ENCODE measurements at places on chromosomes 2 and 18.

DNA sequence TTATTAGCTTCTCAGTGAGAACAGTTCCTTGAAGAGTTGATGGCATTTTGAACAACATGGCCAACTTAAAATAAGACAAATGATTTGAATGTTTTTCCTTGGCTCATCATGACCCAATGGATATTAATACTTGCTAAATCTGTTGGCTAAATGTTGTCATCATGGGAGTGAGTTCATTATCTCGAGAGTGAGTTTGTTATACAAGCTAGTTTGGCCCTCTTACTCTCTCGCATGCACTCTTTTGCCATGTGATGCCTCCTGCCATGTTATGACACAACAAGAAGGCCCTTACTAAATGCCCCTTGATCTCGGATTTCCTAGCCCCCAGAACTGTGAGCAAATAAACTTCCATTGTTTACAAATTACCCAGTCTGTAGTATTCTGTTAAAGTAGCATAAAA, 22.9 kb upstream of the SANBR start:
- no peak for DNase-seq

DNA sequence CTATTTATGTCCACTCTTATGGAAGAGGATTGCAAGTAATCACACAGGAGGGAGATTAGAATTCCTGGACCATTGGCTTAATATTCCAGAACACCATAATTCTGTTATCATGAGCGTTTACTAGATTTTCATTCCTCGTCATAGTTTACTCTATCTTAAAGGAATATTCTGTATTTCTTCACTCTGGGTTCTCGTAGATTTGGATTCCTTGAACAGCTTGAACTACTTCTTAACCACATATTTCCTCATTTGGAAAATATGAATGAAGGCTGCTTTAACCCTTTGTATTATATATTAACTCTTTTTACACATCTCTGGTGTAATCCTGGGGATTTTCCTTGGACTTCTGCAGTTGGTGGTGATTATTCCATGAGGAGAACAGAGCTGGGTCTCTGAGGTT, 46.3 kb upstream of the CCBE1 start:
- DNase-seq, result no peak

- no peak for DNase-seq
Observed at GRCh38 chr18:59570101-59570775, 127.0 kb downstream of the CCBE1 start.

- DNase-seq, result no peak
Observed at GRCh38 chr18:29056800-29057199, 879.9 kb upstream of the CDH2 start.

DNA sequence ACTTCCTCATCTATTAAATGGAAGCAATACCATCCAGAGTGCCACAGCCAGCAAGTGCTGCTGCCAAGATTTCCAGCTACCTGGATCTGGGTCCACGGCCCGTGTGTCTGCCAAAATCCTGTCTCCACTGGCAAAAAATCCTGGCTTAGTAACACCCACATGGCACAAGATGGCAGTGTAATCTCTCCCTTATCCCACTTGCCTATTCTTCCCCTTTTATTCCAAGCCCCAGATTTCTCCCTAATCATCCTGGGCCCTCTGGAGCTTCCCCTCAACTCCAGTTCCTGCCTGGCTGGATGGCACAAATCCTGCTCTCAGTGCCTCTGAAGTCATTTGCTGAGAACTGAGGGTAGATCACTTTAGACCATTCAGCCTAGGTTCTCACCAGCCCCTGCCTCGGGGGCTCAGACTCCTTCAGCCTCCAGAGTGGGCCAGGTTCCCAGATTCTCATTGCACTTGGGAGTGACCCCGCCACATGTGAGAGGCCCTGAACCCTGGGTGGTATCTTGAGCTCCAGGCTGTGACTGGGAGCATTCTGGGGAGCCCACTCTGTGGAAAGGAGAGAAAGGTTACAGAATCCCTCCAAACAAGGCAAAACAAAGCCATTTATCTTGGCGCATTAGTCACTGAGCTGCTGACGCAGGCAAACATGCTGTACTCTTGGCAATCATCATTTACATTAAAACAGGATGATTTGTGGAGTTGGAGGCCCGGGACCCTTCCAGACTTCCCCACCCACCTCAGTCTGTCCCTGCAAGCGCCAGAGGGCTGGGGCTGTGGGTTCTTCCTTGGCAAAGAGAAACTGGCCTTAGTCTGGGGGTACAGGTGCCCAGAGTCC, 325.8 kb downstream of the DYSF start:
- DNase-seq, result no peak

- peak; percentile 55 for DNase-seq
Observed at GRCh38 chr2:61538920-61539520, 864 bp upstream of the XPO1 start.

- DNase-seq, result no peak
Observed at GRCh38 chr2:105645031-105645937, 99.4 kb upstream of the NCK2 start.

DNA sequence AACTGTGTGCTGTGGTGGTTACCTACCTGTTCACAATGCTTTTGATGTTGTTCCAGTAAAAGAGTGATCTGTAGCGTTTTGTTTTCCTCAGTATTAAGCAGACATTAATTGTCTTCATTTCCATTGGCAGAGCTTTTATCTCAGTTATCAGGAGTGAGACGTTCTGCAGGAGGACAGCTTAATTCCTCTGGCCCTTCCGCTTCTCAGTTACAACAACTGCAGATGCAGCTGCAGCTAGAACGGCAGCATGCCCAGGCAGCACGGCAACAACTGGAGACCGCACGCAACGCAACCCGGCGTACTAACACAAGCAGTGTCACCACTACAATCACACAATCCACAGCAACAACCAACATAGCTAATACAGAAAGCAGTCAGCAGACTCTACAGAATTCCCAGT, 78.3 kb downstream of the KCMF1 start:
- no peak for DNase-seq

DNA sequence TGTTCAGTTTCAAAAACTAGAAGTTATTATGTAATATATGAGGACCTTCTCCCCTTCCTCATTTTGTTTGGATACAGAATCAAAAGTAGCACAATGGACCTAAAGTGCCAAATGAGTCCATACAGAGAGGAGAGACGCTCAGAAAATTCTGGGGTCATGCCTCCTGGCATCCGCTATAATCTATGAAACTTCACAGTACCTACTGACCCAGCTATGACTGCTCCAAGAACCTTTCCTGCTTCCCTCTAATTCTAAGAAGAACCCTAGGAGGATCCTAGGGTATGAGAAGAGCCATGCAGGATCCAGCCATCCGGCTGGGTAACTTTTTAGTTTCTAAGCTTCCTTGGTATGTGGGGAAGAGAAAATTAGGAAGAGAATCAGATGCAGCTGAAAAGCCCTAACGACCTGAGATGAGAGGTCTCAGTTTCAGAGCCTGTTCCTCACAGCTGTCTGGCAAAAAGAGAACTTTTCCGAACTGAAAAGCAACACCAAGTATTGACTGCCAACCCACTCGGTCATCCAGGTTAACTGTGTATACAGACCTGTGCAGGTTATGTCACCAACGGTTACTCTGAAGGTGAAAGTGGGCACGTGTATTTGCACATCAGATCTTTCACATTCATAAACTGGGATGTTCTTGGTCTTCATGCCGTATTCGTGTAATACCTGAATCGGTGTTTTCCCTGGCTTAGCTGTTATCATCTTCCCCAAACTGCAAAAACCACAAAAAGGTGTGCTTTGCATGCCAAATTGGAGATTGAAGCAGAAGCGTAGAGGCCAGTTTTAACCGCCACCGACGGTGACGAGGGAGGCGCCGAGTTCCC, 1.1 kb downstream of the PRKRA start:
- no peak for DNase-seq

DNA sequence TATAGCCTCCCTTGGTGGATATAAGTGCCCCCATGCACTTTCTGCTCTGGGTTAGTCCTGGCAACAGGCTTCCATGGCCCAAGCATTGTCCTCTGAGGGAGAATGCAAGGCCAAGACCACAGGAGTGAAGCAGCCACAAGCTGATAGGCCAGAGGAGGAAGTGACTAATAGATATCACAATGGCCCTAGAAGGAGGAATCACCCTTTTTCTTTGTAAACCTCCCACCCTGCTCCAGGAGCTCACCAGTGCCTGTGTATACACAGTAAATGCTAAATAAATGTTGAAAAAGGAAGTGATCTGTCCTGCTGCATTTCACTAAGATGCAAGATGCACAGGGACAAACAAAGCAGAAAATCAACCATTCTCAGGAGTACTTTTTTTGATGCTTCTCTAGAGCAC, 49.7 kb upstream of the ABCA12 start:
- DNase-seq, result no peak

GRCh38 chr18:21083017-21083416, 28.6 kb downstream of the ROCK1 start:
- no peak for DNase-seq

DNA sequence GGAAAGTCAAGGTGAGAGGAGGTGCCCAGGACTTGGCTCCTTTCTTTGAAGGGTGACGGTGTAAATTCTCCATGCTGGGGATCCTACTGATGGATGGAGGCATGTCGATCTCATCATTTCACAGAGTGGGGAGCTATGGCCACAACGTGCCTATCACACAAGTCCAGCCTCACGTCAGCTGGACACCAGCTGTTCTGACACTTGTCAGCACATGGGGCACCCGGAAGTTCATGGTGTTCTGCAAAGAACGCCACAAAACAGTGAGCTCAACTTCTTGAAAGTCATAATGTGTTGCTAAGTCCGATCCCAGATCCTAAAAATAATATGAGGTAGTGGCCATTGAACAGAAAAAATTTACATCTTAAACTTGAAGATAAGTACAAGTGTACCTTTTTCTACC, 12.3 kb downstream of the PAX8 start:
- DNase-seq, result no peak

- no peak for DNase-seq
Observed at GRCh38 chr18:23198217-23198845, 63.0 kb downstream of the CABLES1 start.

GRCh38 chr18:11989966-11990380, 8.7 kb downstream of the IMPA2 start:
- no peak for DNase-seq

- DNase-seq, result no peak
Observed at GRCh38 chr2:42256505-42256904, 87.4 kb downstream of the EML4 start.

- no peak for DNase-seq
Observed at GRCh38 chr18:44548291-44549221, 132.1 kb upstream of the SETBP1 start.

DNA sequence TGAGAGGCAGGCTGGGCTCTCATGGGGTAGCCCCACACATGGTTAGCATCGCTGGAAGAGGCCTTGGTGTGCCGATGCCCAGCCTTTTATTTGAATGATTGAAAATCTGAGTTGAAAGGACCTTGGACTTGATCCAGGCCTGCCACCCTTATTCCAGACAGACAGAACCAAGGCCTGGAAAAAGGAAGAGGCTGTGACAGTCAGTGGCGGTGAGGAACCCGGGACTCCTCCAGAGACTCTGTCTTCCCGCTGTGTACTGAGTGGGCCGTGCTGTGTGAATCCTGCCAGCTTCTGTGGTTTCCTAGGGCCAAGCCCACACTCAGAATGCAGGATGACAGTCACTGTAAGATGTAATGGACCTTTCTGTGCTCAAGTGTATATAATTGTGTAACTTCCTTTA, 218.5 kb downstream of the LDLRAD4 start:
- DNase-seq, result no peak

DNA sequence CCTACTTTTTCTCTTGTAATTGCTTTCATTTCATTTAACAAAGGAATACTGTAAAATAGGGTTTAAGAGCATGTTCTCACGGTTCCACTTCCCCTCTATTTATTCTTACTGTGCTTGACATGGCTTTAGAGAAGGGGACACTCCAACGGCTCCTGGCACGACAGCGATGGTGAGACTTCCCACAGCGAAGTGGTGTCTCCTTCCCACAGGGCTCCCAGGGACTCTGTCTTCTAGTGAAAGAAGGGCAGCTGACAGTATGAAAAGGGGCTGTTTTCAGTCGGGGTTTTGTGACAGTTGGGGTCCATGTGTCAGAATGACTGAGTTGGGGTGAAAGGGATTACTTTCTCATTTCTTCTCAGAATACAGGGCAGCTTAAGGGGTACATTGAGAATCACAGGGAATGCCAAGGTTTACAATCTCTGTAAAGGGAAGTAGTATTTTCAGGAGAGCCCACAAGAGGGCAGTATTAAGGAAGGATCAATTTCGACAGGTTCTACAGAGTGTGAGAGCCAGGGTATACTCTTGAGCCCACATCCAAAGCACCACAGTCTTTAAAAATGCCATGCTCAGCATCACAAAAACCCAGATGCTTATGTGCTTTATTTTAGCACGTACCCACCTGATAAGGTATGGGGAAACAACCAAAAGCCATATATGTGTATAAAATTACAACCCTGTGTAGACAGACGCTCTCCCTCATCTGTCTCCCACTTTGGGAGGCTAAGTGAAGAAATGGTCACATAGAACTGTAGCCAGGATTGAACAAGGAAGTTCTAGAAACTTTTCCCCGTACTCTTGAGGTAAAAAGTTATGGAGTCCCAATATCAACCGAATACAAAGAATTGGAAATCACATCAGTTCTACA, 31.3 kb upstream of the RAPGEF4 start:
- peak; percentile 28 for DNase-seq

- no peak for DNase-seq
Observed at GRCh38 chr2:233912691-233913423, 4.3 kb upstream of the TRPM8 start.

DNA sequence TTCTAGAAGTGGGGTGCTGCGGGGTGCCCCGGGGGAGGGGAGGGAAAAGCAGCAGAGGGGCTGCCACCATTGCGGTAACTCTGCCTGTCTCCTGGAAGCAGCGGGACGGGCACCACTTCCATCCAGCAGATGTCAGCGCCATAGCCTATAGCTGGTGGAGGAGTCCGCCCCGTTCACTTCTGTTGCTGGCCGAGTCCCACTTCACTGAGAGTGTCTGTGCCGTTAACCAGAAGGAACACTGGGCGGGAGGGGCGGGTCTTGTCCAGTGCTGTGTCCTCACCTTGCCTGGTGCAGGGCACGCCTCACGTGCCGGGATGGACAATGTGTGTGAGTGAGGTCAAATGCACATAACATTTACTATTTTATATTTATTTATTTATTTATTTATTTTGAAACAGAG, 19.3 kb upstream of the ODC1 start:
- no peak for DNase-seq

- DNase-seq, result no peak
Observed at GRCh38 chr18:11767935-11768334, 78.9 kb downstream of the GNAL start.

DNA sequence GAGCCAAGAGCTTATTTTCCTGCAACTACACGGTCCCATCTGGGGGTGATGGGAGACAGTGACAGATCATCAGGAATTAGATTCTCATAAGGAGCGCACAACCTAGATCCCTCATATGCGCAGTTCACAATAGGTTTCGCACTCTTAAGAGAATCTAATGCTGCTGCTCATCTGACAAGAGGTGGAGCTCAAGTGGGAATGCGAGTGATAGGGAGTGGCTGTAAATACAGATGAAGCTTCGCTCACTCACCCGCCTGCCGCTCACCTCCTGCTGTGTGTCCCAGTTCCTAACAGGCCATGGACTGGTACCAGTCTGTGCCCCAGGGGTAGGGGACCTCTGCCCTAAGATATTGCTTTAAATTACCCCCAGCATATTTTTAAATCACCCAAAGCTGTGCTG, 10.8 kb downstream of the LRRFIP1 start:
- DNase-seq, result no peak

All from NCI-H1694 (cell line).